ENCODE measurements at places on chromosomes 12 and 14.
A peak's percentile ranks its signal among the peaks of the same experiment; 100 is the strongest.

- no peak for DNase-seq
These were observed 938 bp upstream of the MAX start for GRCh38 chr14:65103150-65103760.

- DNase-seq = no peak
These were observed 15.3 kb upstream of the EML1 start for GRCh38 chr14:99777951-99778350.

DNA sequence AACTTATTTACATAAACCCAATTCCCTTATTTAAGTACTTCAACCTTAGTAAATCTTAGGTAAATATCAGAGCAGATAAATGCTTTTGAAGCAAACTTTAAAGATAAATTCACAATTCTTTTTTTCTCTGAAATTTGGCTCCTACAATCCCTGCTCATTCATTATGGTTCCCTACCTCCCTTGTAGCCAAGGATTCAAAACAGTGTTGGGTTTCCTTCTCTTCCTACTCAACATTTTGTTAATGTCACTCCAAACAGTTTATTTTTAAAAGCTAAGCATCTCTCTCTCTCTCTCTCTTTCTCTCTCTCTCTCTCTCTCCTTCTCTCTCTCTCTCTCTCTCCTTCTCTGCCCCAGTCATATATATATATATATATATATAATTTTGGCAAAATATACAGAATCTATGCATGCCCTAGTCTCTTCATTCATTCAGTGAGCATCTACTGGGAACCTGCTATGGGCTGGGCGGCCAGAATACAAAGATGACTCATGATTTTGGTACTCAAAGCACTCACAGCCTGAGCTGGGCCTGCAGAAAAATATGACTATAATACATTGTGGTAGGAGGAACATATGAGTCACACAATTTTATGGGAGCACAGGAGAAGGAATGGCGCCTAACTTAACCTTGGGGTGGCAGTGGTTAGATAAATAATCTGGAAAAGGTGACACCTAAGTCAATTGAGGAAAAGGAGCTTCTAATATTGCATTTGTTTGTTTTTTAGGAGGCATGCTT lies 123.7 kb upstream of the DHRS4 start:
- DNase-seq = no peak

- no peak for DNase-seq
These were observed 144.5 kb upstream of the KRAS start for GRCh38 chr12:25395227-25395626.

GRCh38 chr14:34113005-34113511 lies 162.2 kb upstream of the EGLN3 start:
- DNase-seq = no peak

GRCh38 chr14:23306412-23307145 lies at the start of gene BCL2L2:
BCL2L2 (plus strand) TSS chr14:23306833; CDS start chr14:23307768, 935 bp downstream.
- DNase-seq = no peak

- DNase-seq = no peak
These were observed 479.4 kb upstream of the NOVA1 start for GRCh38 chr14:27077214-27077613.

DNA sequence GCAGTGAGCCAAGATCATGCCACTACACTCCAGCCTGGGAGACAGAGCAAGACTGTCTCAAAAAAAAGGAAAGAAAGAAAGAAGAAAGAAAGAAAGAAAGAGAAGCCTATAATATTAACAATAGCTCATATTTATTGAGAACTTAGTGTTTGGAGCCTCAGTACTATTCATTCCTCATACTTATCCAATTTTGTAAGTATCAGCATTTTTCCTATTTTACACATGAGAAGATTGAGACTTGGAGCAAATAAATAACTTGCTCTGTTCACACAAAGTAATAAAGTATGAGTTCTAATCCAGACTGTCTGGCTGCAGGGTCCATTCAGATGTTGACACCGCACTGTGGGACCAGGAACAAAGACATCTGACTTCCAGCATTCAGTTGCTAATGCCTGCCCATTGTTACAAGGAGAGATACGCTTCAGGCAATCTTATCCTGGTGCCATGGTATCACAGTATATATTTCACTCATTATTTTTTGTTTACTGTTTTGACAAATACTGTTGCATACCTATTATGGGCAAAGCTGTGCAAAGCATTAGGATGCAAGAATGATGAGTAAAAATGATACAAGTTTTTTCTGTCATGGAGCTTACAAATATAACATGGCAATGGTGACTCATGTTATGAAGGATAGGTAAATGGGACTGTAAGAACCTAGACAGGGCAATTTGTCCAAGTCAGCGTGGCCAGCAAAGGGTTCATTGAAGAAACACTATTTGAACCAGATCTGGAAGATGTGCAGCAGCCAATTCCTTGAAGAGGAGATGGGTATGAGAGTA lies 21.4 kb upstream of the TMTC2 start:
- no peak for DNase-seq

DNA sequence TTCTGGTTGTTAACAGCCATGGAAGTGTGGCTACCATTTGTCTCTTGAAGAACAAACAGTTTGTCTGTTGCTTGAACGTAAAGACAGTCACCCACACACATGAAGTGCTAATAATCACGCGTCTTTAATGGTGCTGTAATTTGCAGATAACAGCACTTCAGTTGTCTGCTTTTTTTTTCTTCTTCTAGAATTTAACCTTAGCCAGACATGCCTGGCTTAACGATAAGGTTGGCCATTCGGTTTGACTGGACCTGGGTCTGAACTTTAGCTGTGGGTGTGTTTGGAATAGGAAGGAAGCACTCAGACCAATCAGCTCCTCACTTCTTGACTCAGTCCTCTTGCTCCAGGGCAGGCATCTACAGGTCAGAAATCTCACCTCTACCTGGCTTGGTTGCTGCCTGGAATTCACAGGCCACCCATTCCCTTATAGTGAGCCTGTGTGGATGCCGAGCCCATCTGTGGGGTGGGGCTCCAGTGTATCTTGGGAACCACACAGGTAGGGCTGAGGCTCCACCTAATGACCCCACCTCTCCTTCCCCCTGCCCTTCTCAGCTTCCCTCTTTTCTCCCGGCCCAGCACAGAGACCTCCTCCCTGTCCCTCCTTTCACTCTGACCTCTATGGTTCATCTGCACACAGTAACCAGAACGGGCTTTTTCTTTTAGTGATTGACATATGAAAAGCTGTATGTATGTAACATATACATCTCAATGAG lies 246.4 kb upstream of the PWP1 start:
- DNase-seq = no peak

- no peak for DNase-seq
These were observed 14.3 kb downstream of the TBX3 start for GRCh38 chr12:114669401-114670290.

DNA sequence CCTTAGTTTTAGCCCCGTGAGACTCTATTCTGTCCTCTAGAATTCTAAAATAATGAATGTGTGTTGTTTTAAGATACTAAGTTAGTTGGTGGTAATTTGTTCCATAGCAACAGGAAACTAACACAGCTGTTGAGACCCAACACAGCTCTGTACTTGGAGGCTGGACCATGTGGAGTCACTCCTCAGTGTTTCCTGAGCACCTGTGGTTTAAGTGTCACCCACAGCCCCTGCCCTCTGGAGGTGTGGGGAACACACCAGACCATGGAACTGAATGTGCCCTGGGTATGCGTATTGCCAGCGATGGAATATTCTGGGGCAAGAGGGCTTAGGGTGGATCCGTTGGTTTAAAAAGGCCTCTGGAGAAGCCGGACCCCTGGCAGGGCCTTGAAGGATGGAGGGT lies 16.6 kb upstream of the GPR68 start:
- DNase-seq = no peak

GRCh38 chr14:103110681-103111231 lies 12.5 kb upstream of the TNFAIP2 start:
- no peak for DNase-seq

DNA sequence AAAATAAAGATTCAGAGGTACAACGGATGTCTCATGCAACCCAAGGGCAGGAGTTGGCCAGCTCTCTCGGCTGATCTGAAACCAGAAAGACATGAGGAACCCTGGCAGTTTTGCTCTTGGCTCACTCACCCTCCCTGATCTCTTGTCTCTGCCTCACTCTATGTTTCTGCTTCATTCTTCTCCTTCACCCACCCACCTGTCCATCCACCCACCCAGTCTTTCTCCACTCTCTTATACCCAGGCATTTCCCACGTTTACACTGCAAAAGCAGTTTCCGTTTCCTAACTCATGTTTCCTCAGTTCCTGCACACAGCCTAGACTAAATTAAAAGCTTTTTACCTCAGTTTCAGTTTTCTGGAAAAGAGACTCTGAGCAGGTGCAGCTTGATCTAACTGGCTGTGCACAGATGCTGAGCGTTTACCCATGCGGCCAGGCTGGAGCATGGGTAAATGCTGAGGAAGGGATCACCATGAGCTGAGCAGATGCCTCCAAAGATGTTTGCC lies 157.6 kb downstream of the PRKCH start:
- no peak for DNase-seq

GRCh38 chr12:56333197-56333678 lies 562 bp downstream of the PAN2 start:
- no peak for DNase-seq

- no peak for DNase-seq
These were observed 336.4 kb upstream of the E2F7 start for GRCh38 chr12:77401770-77402081.

GRCh38 chr12:6167327-6168280 lies 32.6 kb upstream of the CD9 start:
- DNase-seq = peak; percentile 9

GRCh38 chr14:101365329-101366158 lies 195.8 kb upstream of the DIO3 start:
- no peak for DNase-seq

DNA sequence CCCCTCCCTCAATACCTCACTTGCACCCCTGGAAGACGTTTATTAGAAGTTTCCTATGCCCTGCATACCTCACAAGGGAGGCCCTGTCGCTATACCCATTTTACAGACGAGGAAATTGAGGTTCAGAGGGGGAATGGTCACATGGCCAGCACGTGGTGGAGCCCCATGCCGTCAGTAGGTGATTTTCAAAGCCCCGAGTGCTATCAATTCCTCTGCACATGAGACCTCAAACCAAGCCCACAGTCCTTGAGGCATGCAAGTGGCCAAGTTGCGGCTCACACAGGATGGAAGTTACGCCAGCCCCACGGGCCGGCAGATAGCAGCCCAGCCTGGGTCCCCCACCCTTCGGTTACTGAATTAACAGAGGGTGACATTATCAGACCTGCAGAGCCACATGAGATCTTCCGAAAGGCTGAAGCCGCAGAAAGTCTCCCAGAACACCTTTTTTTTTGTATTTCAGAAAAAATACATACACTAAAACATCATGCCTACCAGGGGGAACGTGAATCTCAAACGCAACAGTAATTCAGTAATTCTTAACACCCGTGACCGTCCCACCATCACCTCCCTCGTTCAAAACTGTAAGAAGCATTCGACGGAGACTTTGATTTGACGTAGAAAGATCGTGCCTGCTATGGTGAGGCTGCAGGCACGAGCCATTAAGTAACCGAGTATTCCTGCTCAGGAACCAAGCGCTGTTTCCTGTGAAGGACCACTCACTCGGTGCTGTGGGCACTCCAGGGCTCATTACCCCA lies 129.0 kb downstream of the RFLNA start:
- DNase-seq = no peak

DNA sequence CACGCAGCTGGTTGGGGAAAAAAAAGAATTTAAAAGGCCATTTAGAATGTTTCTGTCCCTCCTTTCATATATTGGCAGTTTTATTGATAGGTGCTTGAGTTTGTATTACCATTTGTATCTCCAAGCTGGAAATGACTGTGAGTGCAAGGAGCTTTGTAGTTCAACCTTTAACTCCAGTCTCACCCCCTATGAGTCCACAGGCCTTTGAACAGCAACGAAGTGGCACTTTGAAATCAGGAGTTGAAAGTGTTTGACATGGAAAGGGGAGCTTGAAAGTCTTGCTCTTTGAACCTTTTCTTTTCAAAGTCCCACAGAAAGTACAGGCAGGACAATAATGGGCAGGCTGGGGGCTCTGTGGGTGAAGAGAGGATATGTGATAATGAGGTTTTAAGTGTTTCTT lies 480.3 kb downstream of the RERGL start:
- DNase-seq = no peak

DNA sequence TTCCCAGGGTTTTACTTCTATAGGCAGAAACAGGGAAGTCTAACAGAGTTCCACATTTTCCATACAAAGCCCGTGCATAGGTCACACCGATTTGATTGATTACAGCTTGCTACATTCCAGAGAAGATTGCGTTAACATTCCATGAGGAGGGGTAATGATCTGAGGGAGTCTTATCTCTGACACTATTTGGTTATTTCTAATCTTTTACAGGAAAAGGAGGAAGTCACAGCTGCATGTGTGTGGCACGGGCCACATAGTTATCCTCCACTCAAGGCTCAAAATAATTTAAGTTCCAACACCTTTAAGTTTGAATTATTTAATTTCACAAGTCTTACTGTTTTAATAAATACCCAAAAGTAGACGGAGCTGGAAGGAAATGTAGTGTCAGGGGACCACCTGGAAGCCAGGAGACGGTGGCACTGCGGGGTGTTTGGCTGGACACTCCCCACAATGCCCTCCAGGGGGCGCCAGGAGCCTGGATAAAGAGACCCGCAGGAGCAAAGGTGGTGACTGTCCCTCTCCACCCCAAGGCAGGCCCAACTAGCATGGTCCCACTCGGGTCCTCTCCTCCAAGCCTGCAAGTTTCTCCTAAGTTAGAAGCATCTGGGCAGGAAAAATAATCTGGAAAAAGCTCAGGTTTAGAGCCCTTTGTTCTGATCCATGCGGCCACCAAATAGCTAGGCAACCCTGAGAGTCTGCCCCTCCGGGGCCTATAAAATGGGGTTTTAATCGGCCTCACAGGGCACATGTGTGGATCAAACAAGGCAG lies 20.2 kb downstream of the KRT8 start:
- peak; percentile 83 for DNase-seq

DNA sequence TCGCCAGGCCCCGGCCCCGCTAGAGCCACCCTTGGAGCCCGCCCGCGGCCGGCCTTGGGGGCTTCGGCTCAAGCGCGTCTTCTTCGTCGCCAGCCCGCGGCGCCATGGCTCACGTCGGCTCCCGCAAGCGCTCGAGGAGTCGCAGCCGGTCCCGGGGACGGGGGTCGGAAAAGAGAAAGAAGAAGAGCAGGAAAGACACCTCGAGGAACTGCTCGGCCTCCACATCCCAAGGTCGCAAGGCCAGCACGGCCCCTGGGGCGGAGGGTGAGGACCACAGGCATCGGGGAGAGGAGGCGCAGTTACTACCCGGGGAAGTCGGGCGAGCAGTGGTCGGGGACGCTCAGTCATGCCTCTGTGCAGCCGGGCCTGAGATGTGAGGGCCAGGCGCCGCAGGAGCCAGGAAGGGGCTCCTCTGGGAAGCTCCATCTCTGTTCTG lies 573 bp downstream of the ARL6IP4 start:
- no peak for DNase-seq

GRCh38 chr12:57605811-57606311 lies 1.2 kb downstream of the DTX3 start:
- no peak for DNase-seq

- DNase-seq = no peak
These were observed 86.0 kb upstream of the ATF1 start for GRCh38 chr12:50677858-50678257.

GRCh38 chr12:109069307-109070271 lies 17.2 kb downstream of the USP30 start:
- DNase-seq = no peak

GRCh38 chr12:114320101-114320500 lies 85.8 kb downstream of the TBX5 start:
- no peak for DNase-seq

Data from stimulated activated CD4-positive, alpha-beta T cell treated with anti-CD3 and anti-CD28 coated beads, TNF-alpha, amount 100 ng/mL, for 1 hour (primary cell).